Fibroblast of skin of back (primary cell): ENCODE measurements at places on chromosomes 2 and 18.

GRCh38 chr18:49563701-49564517 is 2.1 kb downstream of the LIPG start:
- no peak for DNase-seq

GRCh38 chr2:209771474-209772289 is at the start of gene UNC80:
UNC80 (plus strand) TSS chr2:209771832; CDS start chr2:209772073, 241 bp downstream.
- DNase-seq: peak; percentile 62

GRCh38 chr2:17915811-17916518 is 37.5 kb downstream of the KCNS3 start:
- no peak for DNase-seq

GRCh38 chr2:215712219-215712868 is 276.5 kb upstream of the FN1 start:
- no peak for DNase-seq

DNA sequence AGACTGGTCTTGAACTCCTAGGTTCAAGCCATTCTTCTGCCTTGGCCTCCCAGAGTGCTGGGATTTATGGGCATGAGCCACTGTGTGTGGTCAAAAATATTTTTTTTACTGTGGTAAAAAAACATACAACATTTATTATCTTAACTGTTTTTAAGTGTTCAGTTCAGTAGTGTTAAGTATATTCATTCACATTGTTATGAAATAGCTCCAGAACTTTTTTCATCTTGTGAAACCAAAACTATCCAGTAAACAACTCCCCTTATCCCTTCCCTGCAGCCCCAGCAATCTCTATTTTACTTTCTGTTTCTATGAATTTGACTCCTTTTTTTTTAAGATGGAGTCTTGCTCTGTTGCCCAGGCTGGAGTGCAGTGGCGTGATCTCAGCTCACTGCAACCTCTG is 9.3 kb downstream of the RMC1 start:
- no peak for DNase-seq

DNA sequence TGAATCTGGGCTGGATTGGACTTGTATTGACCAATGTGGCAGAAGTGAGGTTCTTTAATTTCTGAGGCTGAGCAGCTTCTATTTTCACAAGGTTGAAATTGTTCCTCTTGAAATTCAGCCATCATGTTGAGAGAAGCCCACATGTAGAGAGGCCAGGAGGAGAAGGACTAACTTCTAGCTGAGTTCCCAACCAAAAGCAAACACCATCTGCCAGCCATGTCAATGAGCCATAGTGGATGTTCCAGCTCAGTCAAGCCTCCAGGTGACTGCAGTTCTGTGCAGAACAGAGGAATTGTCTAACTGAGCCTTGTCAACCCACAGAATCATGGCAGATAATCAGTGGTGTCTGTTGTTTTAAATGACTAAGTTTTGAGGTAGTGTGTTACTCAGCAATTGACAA is 110.6 kb upstream of the ACVR1 start:
- DNase-seq: no peak

GRCh38 chr2:232203936-232204335 is 174.6 kb upstream of the ALPP start:
- DNase-seq: no peak
